ENCODE measurements at places on chromosomes 12 and 14.
A peak's percentile ranks its signal among the peaks of the same experiment; 100 is the strongest.

- DNase-seq, result no peak
Observed at GRCh38 chr12:64160021-64160710, 61.9 kb downstream of the KICS2 start.

GRCh38 chr14:58752771-58753201 lies 115.0 kb downstream of the DACT1 start:
- no peak for DNase-seq

DNA sequence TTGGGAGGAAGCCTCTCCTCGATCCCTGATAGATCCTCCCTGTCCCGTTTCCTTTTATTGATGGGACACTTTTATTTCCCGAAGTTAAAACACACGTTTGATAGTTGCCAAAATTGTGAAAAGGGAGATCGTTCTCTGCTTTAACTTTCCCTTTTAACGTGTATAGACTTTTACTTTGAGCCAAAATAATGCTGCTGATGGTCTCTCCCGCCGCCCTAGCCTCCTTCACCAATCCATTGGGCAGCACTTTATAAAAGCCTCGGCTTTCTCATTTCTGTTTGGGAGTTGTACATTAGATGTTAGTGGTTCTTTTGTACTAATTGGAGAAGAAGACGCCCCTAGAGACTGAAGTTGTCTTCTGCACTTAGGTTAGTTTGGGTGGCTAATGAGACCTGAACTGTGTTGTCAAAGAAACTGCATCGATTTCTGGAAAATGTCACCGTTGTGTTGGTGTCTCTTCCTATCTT lies 1.4 kb downstream of the TMTC2 start:
- no peak for DNase-seq

DNA sequence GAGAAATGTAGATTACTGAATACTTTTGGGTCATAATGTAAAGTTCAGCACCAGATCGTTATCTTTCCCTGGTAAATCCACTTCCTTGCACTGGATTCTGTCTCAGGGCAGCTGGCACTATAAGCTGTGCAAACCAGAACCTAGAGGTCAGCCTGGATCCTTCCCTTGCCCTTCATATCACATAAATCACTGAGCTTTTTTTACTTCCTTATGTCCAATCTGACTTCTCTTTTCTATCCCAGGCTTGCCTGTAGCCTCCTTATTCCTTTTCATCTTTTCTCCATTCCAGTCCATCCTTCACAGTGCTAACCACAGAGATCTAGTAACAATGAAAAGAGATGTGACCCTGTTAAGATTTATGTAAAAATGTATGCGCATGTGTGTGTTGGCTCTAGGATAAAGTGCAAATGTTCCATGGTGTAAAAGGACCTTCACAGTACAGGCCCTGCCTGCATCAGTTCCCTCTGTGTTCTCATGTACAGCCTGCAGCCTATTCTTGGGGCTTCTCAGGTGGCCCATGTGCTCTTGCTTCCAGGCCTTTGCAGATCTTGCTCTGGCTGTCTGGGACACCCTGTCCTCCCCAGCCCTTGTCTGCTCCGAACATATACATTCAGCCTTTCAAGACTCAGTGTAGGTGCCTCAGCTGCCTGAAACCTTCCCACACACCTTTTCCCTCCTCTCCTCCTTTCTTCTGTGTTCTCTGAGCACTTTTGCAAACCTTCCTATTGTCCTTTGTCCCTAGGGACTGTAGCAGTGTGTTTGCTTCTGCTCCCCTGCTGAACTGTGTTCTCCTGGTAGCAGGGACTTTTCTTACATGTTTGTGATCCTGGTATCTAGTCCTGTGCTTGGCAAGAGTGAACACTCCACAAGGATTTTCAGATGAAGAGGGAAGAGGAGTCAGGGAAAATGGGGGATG lies 30.0 kb downstream of the PELI2 start:
- DNase-seq, result no peak

GRCh38 chr12:12425616-12426015 lies 68.7 kb downstream of the BORCS5 start:
- peak; percentile 73 for DNase-seq

DNA sequence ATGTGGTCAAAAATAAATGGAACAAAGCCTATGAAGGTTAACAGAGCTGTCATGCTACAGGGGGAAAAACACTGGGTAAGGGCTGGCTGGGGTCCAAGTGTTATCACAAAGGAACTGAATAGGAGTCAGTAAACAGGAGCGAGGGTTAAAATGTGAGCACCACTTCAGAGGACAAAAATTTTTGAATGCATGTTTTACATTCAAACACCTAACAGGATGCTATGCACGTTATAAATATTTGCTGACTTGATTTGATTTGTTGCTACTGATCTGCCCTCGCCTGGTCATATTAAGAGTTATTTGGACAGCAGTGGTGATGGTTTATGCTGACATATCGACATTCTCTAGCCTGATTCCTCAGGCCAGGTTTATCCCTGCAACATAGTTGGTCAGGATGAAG lies 7.4 kb upstream of the KTN1 start:
- no peak for DNase-seq

- DNase-seq, result peak; percentile 74
Observed at GRCh38 chr14:62097072-62097471, 334.9 kb downstream of the SNAPC1 start.

DNA sequence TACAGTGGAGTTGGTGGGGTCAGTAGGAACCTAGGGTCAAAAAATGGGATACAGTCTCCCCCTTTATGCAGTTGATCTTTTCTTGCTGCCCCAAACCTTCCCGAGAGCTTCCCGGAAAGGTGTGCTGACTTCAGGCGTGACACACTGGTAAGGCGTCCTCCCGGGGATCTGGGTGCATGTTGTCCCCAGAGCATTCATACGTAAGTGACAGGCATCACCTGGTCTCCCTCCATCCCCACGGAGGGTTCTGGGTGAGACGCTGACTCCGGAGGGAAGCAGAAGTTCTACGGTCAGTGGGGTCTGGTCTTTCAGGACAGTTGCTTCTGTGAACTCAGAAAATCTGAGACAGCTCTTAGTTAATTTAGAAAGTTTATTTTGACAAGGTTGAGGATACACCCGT lies 159.6 kb upstream of the RTL1 start:
- no peak for DNase-seq

- no peak for DNase-seq
Observed at GRCh38 chr12:123119808-123120207, 31.1 kb downstream of the PITPNM2 start.

DNA sequence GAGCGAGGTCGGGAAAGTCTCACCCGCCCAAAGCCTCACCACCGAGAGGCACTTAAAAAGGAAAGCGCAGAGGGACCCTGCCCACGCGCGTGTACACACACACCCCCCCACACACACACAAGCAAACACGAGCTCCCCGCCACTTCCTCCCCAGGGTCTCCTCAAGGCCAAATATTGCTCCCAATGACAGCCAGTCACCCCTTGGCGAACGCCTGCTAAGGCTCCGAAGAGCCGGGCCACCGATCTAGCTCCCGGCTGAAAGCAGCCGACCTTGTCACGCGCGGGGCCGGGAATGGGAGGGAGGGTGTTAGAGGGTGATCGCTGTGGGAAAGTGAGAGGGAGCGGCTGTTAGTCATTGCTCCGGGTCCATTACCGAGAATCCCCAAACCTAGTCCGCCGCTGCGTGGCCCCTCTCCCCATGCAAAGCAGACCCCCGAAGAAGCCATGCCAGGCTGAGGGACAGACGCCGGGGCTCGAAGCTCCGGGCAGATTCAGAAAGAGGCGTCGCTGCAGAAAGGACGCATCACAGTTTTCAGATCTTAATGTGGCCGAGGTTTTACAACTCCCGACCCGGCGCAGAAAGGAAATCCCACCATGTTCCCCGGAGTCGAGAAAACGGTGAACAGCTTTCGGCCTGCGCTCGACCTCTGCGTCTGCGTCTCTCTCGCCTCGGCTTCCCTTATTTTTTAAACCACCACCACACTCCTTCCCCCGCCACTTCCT lies 2.6 kb downstream of the BMP4 start:
- DNase-seq, result peak; percentile 63

DNA sequence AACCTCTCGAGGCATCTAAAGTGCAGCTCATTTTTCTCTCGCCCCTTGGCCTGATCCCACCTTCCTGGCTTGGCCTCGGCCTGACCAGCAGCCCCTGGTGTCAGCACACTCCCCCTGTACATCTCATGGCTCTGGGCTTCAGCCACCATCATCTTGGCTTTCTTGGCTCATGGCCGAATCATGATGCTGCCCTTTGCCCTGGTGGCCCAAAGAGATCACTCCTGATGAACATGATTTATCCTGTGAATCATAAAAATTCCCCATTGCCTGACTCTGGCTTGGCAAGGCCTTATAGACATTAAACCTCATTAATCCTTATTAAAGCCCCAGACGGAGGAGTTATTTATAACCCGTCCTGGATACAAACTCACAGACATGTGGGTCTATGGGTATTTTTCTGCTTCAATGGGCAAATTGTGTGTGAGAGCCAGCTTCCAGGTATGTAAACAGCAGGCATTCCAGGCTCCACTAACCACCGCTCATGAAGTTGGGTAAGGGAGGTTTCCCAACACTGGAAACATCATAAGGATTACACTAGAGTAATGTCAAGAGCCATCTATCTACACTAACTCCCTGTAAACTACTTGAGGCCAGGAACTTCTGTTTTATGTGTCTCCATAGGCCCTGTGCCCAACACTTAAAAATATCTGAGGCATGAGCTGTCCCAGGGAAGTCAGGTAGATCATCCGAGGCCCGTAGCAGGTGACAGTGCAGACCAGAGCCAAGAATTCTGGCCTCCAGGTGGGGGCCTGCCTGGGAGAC lies 171.2 kb downstream of the TTC8 start:
- DNase-seq, result no peak

DNA sequence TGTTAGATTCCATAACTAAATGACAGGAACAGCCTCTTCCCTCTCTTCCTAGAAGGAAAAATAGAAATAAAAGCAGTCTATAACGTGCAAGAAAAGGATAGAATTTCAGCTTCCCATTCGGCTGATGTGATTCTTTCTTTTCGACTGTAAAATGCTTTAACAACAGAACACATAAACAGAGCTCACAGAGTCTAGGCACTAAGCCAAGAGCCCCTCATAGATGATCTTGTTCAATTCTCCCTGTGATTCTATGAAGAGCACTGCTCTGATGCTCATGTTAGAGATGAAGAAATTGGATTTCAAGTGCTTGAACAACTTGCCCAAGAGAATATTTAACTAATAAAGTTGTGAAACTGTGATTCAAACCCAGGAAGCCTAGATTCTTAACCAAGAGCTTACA lies 232.7 kb downstream of the RPAP3 start:
- no peak for DNase-seq

DNA sequence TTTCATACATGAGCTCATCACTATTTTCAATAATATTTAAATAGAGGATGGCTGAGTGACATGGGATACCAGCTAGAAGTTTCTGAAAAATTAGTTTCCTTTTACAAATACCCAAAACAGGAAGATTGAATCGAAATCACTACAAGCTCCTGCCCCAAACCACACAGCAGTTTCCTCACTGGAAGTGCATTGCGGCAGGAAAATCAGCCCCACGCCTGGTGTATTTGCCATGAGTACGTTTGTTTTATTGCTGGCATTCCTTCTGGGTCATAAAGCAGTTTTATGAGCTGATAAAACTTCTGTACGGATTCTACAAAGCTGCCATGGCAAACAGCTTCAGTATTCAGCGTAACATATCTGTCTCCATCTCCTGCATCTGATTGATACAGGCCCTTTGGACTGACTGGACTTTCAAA lies 23.7 kb downstream of the CDC42BPB start:
- DNase-seq, result no peak

DNA sequence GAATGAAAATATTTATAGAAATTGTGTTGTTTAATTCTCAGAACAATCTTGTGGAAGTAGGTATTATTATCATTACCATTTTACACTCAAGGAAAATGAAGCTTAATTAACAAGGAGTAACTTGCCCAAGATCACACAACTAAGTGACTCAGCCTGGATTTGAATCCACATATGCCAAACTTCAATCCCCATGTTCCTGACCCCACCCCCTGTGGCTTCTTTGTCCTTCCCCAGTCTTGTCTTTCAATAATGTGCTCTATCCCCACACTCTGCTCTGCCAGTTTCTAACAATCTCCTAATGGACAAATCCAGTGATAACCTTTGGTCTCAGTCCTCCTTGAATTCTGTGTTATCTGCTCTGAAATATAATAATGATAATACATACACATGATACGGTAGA lies 355.2 kb downstream of the BMP4 start:
- DNase-seq, result no peak

- DNase-seq, result peak; percentile 51
Observed at GRCh38 chr14:79552778-79553177, 658.5 kb downstream of the DIO2 start.

GRCh38 chr14:23365732-23366425 lies 907 bp upstream of the EFS start:
- DNase-seq, result peak; percentile 83

- no peak for DNase-seq
Observed at GRCh38 chr12:107287436-107288413, 194.4 kb upstream of the CRY1 start.

GRCh38 chr14:20630340-20631022 lies 11.0 kb downstream of the OR6S1 start:
- DNase-seq, result peak; percentile 40

DNA sequence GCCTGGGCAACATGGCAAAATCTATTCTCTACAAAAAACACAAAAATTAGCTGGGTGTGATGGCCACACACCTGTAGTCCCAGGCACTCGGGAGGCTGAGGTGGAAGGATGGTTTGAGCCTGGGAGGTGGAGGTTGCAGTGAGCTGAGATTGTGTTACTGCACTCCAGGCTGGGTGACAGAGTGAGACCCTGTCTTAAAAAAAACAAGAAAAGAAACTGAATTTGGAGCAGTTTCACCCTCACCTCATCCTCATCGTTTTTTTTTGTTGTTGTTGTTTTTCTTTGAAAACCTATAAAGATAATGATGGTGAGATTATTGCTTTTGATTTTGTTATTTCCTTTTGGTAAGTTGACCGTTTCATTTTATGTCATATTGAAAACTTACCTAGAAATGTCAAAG lies 60.7 kb downstream of the SLC38A6 start:
- DNase-seq, result no peak

GRCh38 chr12:98828802-98829600 lies 183.9 kb downstream of the APAF1 start:
- DNase-seq, result peak; percentile 78

DNA sequence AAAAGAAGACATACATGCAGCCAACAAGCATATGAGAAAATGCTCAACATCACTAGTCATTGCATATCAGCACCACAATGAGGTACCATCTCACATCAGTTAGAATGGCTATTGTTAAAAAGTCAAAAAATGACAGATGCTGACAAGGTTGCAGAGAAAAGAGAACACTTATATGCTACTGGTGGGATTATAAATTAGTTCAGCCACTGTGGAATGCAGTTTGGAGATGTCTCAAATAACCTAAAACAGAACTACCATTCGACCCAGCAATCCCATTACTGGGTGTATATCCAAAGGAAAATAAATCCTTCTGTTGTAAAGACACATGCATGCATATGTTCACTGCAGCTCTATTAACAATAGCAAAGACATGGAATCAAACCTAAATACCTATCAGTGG lies 238.4 kb downstream of the KCNC2 start:
- DNase-seq, result no peak

All from fibroblast of skin of back (primary cell).